ENCODE measurements at places on chromosomes 5 and 9.

DNA sequence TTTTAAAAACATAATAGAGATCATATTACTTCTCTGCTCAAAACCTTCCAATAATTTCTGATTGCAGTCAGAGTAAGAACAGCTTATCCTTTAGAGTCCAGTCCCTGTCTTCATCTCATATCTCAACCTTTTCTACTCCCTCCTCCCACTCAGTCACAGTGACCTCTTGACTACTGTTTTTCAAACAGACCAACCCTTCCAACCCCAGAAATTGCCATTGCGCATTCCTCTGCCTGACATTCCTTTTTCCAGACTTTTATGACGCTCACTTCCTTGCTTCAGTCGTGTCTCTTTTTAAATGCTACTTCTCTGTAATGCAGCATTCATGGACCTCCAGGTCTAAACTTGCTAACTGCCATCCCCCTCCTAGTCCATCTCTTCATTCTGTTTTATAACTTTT is 800.5 kb downstream of the BRINP1 start:
- no peak for DNase-seq

DNA sequence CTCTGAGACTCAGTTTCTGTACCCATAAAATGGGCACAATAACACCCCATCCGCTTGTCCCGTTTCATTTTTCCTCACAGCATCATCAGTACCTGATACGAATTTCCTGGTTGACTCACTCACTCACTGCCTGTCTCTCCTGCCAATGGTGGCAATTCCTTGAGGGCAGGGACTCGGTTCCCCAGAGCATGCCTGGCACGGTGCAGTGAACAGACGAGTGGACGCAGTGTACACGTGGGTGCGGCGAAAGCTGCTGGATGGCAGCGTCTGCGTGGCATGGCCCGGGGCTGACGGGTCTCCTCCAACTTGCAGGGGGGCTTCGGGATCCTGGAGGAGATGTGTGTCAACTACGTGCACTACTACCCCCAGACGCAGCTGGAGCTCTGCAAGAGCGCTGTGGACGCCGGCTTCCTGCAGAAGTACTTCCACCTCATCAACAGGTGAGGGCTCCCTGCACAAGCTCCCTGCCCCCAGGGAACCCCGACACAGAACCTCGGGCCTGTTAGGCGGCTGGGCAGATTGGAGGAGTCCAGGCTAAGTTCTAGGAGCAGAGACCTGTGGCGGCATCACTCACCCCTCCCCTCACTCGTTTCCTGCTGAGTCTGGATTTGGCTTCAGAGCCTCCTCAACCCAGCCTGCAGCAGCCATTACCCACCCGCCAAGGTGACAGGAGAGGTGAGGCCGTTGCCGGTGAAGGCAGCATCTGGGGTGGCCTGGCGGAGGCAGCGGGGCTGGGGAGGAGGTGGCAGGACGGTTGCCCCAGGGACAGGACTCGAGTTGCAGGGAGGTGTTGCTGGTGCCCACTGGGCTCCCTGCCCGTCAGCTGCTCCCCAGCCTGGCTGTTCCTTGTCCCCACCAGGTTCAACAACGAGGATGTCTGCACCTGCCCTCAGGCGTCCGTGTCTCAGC is 20.3 kb downstream of the DBH start:
- no peak for DNase-seq

GRCh38 chr5:43221502-43221901 is 29.5 kb downstream of the NIM1K start:
- no peak for DNase-seq

DNA sequence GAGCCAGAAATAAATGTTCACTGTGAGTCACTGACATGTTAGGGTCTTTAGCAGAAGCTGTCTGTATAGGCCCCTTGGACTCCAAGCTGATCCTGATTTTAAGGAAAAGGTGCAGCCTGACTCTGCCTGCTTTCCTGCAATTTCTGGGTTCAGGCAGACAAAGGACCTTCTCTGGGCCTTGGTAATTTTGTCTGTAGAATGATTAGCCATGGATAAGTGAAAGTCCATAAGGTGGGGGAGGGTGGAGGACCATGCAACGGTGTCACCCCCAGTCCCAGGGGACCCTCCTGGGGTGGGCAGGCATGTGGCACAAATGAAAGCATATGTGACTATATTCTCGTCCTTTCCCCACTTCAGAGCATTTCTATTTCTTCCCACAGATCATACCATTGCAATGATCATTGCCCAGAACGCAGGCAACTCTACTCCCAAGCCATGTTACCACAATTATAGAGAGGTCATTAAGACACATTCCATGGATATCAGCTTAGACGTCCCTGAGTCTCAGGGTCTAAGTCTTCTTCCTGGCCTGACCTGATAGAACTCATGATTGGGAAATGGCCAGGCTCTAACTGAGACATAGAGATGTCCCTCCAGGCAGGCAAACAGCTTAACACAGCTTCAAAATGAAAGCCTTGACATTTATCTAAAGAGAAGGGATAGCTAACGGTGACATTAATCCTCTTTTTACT is 157.9 kb upstream of the ALDH1B1 start:
- no peak for DNase-seq

DNA sequence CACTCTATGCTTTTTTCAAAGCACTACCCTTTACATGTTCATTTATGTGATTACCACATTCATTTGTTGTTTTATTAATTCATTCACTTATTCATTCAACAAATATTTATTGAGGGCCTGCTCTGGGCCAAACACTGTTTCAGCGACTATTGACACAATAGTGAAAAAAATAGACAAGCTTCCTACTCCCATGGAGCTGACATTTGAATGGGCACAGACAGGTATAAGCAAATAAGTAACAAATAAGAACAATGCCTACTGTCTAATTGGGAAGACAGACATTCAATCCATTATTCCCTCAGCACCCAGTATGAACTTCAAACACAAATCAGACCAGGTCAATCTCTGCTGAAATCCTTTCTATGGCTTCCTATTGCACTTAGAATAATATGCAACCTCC is 156.9 kb upstream of the NR3C1 start:
- DNase-seq = no peak

DNA sequence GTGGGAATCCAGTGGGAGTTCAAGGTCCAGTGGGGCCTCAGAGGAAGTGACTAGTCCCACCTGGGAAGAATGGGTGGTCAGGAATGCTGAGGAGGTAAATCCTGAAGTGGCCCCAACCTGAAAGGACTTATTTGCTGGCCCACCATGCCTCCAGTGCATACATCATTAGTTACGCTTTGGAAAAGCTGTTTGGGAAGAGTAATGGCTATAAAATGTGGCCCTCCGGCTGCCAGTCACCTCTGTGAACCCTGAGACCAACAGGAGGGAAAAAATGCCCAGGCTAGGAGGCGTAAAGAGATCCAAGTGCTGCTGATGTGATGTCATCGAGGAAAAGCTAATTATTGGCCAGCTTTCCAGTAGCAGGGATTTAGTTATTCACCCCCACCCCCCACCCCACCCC is 2.7 kb upstream of the SLC26A2 start:
- no peak for DNase-seq

- no peak for DNase-seq
These were observed 50.2 kb upstream of the RNF38 start for GRCh38 chr9:36450110-36450732.

GRCh38 chr5:66246608-66247007 is 102.5 kb downstream of the SREK1 start:
- no peak for DNase-seq

DNA sequence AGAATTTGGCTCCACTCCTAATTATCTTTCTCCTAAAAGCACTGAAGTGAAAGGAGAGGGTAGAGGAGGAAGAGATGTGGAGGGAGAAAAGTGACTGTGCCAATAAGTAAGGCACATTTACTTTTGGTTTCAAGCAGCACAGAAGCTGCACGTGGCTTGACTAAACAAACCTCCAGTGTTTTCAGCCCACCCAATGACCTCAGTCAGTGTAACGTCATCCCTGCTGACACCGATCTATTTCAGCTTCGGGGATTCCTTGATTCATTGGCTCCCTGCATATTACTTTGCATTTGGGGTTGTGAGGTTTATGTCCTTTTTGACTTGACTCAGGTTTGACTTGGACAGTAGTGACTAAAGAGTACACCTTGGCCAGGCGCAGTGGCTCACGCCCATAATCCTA is 35.6 kb upstream of the NIM1K start:
- no peak for DNase-seq

DNA sequence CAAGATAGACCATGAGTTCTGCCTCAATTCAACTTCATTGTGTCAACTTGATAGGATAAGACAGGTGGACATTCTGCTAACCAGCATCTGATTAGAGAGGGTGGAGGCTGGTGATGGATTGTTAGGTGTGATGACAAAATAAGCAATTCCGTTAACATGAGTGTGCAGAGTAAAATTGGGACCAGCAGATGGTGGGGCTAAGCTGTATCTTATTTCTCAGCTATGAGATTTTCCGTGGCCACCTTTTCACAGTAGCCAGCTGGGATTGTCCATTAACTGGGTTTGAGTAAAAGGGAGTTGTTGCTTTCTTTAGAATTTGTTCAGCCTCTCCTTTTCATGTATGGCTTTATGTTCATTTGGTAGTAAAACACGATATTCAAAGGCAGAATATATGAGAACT is 28.8 kb upstream of the TAL2 start:
- DNase-seq = no peak

- no peak for DNase-seq
These were observed 63.2 kb downstream of the ACER2 start for GRCh38 chr9:19471737-19472648.

GRCh38 chr5:38319491-38319890 is 61.1 kb downstream of the EGFLAM start:
- no peak for DNase-seq

- no peak for DNase-seq
These were observed 51.5 kb downstream of the MRPS30 start for GRCh38 chr5:44860267-44860666.

DNA sequence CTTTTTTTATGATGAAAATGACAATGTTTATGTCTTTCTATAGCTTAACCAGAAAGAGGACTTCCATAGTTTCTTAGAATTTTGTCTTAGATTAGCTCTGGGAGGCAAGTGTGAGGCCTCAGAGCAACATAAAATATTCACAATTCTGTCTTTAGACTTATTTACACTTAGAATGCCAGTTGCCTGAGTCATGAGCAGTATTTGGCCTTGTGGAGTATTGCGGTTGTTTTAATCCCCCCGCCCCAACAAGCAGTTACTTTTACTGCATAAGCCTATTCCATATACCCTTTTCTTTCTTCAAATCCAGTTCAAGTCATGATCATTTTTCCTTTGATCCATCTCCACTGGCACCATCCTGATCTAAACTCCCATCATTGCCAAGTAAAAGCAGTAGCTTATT is 198.0 kb upstream of the EGFLAM start:
- no peak for DNase-seq

Measured in activated CD8-positive, alpha-beta memory T cell treated with anti-CD3 and anti-CD28 coated beads for 4 hours (primary cell).